ENCODE measurements at places on chromosomes 1 and 21. TPM values are rescaled to one million over a fixed set of nuclear protein-coding genes. Genes with fewer than 3 reads are reported as not detected.

- no peaks in the 10 kb centered on the region for H3K4me1 ChIP-seq
- no peak for DNase-seq
- H3K27me3 ChIP-seq, result peaks cover 5% of the 10 kb centered on the region
- no peak overlapping the region for H3K27ac ChIP-seq
Measured at GRCh38 chr21:31253684-31254083, 90.4 kb downstream of the TIAM1 start.

- H3K4me3 ChIP-seq, result no peak within 1 kb of the TSS
- H3K4me1 ChIP-seq, result no peaks in the 10 kb centered on the region
- DNase-seq, result no peak
- no peaks in the 10 kb centered on the region for H3K27me3 ChIP-seq
- no peaks in the 10 kb centered on the region for H3K36me3 ChIP-seq
Measured at GRCh38 chr1:203085528-203086406, at the start of gene MYOG. TSS of gene MYOG (minus strand) at chr1:203086012. CDS start at chr1:203085961, 51 bp downstream.

DNA sequence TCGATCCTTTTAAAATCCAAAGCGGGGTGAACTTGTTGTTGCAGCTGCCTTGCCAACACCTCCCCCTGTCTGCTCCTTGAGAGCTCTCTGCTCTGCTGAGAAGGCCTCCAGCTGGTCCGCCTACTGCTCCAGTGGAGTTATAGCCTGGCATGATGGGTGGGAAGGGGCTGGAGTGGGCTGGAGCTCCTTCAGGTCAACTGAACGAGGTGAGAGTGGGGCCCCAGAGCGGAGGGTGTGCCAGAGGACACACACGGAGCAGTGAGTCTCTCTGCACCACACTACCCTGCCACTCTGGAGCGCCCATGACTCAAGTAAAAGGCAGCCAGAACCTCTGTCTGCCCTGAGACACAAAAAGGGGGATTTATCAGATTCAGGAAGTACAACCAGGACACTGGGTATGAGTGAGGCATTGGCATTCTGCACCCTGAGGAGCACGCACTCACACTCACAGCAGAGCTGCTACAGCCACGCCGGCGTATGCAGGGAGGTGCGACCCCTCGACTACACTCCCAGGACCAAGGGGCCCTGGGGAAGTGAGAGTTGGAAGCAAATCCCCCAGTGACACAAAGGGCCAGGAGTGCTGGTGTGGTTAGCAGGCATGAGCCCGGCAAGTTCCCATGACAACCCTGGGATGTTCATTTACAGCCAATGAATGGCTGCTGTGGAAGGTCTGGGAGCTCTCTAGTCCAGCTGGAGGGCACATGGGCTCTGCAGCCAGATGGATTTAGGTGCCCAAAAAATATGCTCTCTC lies 28.0 kb upstream of the EVA1B start:
- no peak overlapping the region for H3K4me3 ChIP-seq
- H3K4me1 ChIP-seq, result peaks cover 17% of the 10 kb centered on the region
- no peaks in the 10 kb centered on the region for H3K27me3 ChIP-seq
- H3K27ac ChIP-seq, result peak overlapping the region; percentile 48
- peaks cover 47% of the 10 kb centered on the region for H3K36me3 ChIP-seq
- no peak for DNase-seq

Gene ABL2
- 16.4 TPM for total RNA-seq

Gene AKNAD1
- not detected for total RNA-seq

All from CD4-positive, CD25-positive, alpha-beta regulatory T cell (primary cell).